ENCODE measurements at places on chromosomes 4 and X. TPM values are rescaled to one million over a fixed set of nuclear protein-coding genes. Genes with fewer than 3 reads are reported as not detected.

DNA sequence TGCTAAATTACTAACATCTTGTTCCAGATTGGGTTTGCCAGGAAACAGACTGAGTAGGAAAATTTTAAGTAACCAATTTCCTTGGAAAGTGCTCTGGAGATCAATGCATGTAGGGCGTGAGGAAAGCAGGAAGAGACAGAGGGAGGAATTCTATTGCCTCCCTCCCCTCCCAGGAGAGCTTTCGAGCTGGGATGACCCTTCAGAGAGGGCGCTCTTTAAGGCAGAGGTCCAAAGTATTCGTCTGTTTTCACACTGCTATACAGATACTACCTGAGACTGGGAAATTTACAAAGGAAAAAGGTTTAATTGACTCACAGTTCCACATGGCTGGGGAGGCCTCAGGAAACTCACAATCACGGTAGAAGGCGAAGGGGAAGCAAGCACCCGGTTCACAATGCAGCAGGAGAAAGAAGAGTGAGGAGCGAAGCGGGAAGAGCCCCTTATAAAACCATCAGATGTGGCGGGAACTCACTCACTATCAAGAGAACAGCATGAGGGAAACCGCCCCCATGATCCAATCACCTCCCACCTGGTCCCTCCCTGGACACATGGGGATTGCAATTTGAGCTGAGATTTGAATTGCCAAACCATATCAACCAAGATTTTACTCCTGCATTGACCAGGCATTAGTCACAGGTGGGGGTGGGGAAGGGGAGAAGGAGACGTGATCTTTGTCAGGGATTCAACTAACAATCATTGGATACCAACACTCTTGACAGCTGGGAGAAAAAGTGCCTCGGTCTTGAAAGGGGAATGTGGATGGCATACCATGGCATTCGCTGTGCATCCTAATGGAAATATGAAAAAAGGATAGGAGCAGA lies 63.8 kb downstream of the SLITRK2 start:
- no peak overlapping the region for H3K4me3 ChIP-seq
- DNase-seq = no peak
- no peaks in the 10 kb centered on the region for H3K36me3 ChIP-seq
- H3K27me3 ChIP-seq = no peaks in the 10 kb centered on the region
- H3K4me1 ChIP-seq = no peaks in the 10 kb centered on the region

- H3K4me3 ChIP-seq = no peak overlapping the region
- H3K27ac ChIP-seq = no peak overlapping the region
- H3K36me3 ChIP-seq = peaks cover 4% of the 10 kb centered on the region
- DNase-seq = no peak
These were observed 21.0 kb upstream of the JAKMIP1 start for GRCh38 chr4:6221301-6221850.

DNA sequence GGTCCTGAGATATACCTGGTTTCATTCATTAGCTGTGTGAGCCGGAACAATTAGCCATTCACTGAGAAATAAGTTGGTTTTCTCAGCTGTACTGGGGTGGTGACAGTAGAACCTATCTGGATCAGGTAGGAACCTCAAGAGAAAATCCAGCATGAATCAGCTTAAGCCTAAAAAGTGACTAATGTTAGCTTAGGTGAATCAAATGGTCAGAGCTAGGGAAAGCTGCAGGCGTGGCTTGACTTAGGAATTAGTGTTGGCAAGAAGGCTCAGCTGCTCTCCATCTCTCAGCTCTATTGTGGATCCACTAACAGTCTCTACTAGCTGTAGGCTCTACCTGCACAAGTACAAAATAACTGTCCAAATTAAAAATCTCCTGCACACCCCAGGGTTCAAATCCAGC lies 1025.5 kb downstream of the RAB28 start:
- no peak overlapping the region for H3K27ac ChIP-seq
- H3K4me3 ChIP-seq = no peak overlapping the region
- DNase-seq = no peak

TCP11X2 gene
- not detected for total RNA-seq

VCX3B gene
- not detected for total RNA-seq
